A549 treated with AZD2906 at 1 μM for 4 hours (cell line): ENCODE measurements at places on chromosomes 2 and 18. TPM values are rescaled to one million over a fixed set of nuclear protein-coding genes. Genes with fewer than 3 reads are reported as not detected.

RALBP1 gene
- 24.9 to 29.3 TPM (median 28.6 TPM) in 5 replicates for total RNA-seq

EPC2 gene
- 10.3 to 12.4 TPM (median 11.3 TPM) in 5 replicates for total RNA-seq

COL4A4 gene
- 1.2 to 2.1 TPM (median 1.6 TPM) in 5 replicates for total RNA-seq

PREB gene
- total RNA-seq: 44.7 to 60.6 TPM (median 57.0 TPM) in 5 replicates

PKDCC gene
- 20.4 to 26.2 TPM (median 22.4 TPM) in 5 replicates for total RNA-seq

CHST9 gene
- total RNA-seq: 0.01 to 0.02 TPM in 2 of 5 replicates, not detected in the others

CHRNG gene
- total RNA-seq: not detected in 5 replicates

LYPD1 gene
- 13.7 to 20.5 TPM (median 15.7 TPM) in 5 replicates for total RNA-seq

ANKRD53 gene
- 0.06 to 0.16 TPM (median 0.12 TPM) in 4 of 5 replicates, not detected in the other for total RNA-seq

REG3A gene
- not detected in 5 replicates for total RNA-seq

POLR1A gene
- total RNA-seq: 19.1 to 23.2 TPM (median 21.1 TPM) in 5 replicates

SLC5A7 gene
- total RNA-seq: not detected in 5 replicates

TLK1 gene
- total RNA-seq: 18.1 to 31.2 TPM (median 23.6 TPM) in 5 replicates

KDM3A gene
- 19.1 to 30.8 TPM (median 21.5 TPM) in 5 replicates for total RNA-seq

NR4A2 gene
- 1.6 to 2.3 TPM (median 2.0 TPM) in 5 replicates for total RNA-seq

RIT2 gene
- not detected in 5 replicates for total RNA-seq

ECEL1 gene
- 0.15 to 0.25 TPM (median 0.23 TPM) in 5 replicates for total RNA-seq

ACADL gene
- 0.03 to 0.09 TPM (median 0.07 TPM) in 4 of 5 replicates, not detected in the other for total RNA-seq

GALNT5 gene
- total RNA-seq: 1.6 to 2.3 TPM (median 1.8 TPM) in 5 replicates

HOXD13 gene
- total RNA-seq: 0.07 to 0.27 TPM (median 0.18 TPM) in 5 replicates
